ENCODE measurements at places on chromosomes 1 and 21.
A peak's percentile ranks its signal among the peaks of the same experiment; 100 is the strongest.

- DNase-seq = no peak
Measured at GRCh38 chr1:212013672-212014071, 21.7 kb downstream of the INTS7 start.

GRCh38 chr1:53654216-53655210 is 84.5 kb downstream of the GLIS1 start:
- DNase-seq = peak; percentile 71

GRCh38 chr1:154931940-154932487 is 4.5 kb downstream of the PMVK start:
- DNase-seq = no peak

DNA sequence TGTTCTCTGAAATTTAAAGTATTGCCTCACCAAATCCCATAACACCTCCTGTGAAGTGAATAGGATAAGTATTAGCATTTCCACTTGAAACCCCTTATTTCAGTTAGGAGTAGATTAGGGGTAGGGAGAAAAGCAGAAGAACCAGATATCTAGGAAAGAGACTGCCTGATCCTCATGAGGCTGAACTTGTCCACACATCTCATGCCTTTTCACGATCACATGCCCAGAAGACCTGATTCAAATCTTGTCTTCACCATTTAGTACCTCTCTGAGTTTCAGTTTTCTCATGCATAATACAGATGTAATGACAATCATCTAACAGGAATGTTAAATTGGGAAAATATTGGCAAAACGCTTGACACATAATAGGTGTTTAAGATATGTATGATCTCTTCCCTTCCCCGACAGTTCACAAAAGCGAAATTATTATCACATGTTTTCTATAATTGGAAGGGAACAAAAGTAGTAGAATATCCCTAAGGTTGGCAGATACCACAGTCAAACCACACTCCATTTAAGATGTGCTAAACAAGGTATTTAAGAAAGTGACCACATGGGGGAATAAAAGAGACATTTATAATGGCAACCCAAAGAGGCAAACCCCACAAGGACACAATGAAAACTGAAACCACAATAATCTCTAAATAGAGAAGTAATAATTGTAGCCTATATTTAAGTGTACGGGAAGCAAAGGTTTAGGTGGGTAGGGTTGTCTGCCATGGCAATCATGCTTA is 25.2 kb downstream of the GFI1 start:
- no peak for DNase-seq

DNA sequence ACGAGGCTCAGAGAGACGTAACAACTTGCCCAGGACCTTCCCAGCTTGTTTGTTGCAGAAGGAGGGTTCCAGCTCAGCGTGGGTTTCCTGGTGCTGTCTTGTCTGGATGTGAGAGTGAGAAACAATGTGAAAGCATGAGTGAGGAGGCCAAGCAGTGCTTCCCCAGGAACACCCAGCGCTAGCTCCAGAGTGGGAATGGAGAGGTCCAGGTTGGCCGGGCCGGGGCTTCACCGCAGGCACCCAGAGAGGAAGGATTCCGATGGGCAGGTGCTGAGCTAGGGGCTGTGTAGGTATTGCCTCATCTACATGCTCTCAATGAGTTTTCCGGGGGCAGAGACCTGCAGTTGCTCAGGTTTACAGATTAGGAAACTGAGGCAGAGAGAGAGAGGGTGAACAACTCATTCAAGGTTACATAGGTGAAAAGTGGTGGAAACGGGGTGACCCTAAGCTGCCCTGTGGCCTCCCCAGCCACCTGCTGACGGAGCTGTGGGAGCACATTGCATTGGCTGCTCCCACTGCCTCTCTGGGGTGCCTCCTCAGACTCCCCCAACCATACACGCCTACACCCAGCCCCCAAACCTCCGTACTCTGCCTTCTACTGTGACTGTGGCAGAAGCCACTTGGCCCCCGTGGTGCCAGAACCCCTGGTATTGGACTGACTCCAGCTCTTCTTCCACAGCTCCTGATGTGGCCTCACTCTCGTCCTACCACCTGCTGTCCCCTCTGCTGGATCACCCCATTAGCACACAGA is 51.2 kb downstream of the B3GALT5 start:
- no peak for DNase-seq

DNA sequence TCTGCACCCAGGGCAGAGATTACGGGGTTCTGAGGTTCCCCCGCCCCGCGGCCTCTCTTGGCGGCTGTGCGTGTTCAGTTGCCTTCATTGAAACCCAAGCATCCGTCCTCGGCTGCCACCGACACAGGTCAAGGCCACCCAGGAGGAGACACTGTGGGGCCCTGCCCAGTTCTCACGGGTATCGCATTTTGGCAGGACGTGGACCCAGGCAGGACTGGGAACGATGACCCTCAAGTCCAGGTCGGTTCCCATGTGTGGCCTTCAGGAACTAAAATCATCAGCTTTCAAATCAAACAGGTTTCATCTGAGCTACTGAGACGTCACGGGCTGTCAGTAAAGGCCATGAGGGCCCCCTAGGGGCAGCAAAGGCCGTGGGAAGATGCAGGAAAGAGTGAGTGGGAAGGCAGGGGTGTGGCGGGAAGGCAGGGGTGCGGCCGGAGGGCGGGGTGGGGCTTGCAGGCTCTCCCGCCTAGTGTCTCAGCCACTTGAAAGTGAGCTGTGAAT is 7.0 kb upstream of the C1orf174 start:
- no peak for DNase-seq

DNA sequence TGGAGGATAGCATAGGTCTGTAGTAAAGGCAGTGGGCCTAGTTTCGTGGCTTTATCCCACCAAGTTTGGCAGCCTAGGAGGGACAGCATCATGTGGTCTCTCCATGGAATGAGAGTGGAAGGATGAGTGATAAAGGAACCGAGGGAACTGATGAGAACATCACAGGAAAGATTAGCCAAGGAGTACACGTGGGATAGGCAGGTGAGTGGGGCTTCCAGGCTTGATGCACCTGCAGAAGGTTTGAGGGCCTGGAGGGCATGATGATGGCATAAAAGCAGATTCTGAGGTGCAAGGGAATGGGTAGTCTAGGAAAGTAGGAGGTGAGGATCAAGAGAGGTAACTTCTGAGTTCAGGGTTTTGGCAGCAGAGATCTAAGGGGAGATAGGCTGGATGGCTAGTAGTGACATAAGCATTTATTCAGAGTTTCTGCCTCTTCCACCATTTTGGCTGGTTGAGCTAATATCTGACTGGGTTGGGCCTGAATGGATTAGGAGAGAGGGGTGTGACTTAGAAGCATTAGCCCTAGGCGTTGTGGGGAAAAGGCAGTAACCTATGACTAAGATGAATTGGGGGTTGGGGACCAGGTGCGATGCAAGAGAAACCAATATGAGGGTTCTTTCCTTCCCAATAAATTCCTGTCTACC is 9.1 kb downstream of the PTGFRN start:
- DNase-seq = no peak

DNA sequence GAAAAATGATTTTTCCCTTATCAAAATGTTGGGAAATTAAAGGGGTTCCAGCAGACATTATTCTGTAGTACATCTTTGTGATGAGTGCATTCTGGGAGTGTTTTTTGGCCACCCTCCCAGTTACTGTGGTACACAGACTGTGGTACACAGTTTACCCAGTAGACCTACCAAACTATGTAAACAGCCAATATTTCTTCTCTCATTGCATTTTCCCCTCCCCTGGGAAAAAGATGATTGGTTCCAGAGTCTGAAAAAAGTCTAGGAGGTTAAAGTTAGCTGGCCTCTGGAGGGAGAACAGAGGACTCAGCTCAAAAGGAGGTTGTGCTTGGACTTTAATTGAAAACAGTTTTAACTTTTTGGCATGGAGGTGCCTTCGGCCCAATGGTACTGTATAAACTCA is 42.5 kb downstream of the PGM1 start:
- DNase-seq = peak; percentile 89

DNA sequence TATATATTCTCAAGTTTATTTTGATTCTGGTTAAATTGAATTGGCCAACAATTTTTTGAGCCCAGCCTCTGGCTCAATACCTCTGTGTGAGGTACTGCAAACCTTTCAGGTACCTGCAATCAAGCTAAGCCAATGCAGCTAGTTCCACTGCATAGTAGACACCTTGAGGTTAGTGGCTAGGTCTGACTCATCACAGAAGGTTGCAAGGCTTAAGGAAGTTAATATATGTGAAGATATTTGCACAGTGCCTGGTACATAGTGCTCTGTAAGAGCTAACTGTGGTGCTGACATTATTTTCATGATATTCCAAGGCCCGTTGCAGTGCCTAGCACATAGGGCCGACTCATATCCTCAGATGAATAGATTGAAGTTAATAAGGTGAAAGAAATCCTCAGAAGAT is 330.5 kb upstream of the KAZN start:
- DNase-seq = no peak

- DNase-seq = no peak
Measured at GRCh38 chr1:94468708-94469107, 50.5 kb downstream of the ABCD3 start.

- DNase-seq = no peak
Measured at GRCh38 chr1:11617314-11617713, 36.9 kb downstream of the FBXO2 start.

DNA sequence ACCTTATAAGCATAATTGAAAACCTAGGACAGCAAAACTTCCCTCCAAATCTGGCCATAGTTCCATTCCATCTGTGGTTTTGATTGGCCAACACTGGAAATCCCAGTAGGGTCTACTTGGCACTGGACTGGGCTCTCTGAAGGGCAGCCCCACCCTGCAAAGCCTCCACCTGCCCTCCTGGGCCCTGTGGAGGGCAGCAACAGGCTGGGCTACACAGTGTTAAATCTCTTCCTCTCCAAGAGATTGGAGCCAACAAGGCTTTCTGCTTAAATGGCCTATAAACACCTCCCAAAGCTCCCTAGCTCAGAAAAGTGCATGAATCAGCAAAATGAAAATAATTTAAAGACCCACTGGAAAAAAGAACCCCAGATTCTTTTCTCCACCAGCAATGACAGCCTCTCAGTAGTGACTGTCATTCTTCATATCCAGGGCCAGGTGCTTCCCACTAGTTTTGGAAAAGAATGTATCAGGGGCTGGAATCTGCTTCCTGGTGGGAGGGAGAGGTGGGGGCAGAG is 58.5 kb downstream of the BEND5 start:
- no peak for DNase-seq

DNA sequence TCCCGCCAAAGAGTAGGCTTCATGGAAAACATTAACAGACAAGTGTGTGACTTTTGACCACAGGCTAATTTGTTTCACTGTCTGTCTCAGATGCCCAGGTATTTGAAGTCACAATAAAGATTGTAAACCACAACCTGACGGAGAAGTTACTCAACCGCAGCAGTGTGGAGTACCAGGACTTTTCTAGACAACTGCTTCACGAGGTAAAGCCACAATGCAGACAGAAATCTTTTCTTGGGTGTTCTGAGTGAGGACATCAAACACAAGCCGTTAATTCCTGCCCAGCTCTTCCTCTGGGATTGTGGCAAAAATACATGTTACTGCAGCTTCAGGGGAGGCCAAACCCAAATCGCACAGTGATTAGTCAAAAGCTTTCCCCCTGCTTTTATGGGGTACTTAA is 31.0 kb downstream of the UMODL1 start:
- DNase-seq = peak; percentile 25

DNA sequence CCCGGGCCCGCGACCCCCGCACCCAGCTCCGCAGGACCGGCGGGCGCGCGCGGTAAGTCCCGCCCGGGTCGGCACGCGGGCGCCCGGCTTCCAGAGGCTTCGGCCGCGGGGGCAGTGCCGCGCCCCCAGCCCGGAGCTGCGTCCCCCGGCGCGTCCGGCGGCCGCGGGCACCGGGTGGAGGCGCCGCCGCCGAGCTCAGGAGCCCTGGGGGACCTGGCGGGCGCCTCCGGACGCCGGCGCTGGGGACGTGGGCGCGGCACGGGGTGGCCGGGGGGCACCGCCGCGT is 227 bp downstream of the NBL1 start:
- no peak for DNase-seq

DNA sequence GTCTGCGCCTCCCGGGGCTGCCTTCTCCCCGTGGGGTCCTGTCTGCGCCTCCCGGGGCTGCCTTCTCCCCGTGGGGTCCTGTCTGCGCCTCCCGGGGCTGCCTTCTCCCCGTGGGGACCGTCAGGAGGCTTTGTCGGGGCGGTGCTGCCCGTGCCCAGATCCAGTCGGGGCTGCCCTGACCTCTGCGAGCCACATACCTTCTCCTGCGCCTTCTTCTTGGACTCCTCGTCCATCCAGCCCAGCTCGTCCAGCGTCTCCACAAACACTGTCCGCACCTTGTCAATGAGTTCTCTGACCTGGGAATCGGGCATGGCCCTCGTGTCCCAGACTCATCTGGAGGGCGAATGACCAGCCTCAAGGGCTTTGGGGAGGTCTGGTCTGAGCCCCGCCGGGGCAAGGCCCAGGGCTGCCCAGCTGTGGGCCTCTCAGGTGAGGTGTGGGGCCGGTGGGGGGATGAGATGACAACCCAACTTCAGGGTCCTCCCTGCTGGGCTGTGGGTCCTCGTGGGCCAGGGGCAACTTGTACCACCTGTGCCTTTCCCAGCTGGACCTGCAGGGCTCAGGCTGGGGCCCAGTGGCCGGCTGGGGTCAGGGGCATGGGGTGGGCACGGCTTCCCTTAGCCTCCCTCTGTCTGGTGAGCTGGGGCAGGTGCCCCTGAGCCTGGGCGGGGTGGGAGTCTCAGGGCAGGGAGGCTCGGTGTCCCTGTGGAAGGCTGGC is 9.4 kb downstream of the PRXL2B start:
- no peak for DNase-seq

DNA sequence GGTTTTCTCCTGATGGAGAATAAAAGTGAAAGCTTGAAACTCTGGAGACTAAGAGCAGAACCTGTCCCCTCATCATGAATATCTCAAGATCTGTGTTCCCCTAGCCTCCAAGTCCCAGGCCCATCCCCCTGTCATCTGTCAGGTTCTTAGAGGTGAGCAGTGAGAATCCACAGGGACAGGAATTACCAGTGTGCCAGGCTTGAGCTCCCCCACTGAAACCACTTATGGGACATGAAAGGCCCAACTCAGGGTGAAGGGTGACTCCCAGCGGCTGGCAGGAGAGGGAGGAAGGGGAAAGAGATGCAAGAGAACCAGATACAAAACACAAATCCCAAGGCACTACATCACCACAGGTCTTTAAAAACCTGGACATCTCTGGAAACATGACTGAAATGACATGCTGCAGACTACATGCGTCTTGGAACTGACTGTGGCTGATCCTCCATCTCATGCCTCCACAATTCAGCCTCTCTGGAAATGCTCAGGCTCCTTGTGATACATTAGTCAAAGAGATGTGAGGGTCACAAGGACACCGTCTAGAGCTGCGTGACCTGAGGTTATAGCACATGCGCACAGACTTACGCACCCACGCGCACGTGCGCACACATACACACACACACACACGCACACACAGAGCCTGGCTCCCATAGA is 6.8 kb upstream of the LY9 start:
- no peak for DNase-seq

GRCh38 chr1:200438911-200439310 is 29.1 kb upstream of the ZNF281 start:
- peak; percentile 50 for DNase-seq

GRCh38 chr1:167501515-167502191 is 16.7 kb downstream of the CD247 start:
- no peak for DNase-seq

- DNase-seq = no peak
Measured at GRCh38 chr1:21590934-21591333, 78.2 kb downstream of the RAP1GAP start.
